Ascending aorta (tissue), 2 donors: ENCODE measurements at places on chromosomes 3 and 15.

DNA sequence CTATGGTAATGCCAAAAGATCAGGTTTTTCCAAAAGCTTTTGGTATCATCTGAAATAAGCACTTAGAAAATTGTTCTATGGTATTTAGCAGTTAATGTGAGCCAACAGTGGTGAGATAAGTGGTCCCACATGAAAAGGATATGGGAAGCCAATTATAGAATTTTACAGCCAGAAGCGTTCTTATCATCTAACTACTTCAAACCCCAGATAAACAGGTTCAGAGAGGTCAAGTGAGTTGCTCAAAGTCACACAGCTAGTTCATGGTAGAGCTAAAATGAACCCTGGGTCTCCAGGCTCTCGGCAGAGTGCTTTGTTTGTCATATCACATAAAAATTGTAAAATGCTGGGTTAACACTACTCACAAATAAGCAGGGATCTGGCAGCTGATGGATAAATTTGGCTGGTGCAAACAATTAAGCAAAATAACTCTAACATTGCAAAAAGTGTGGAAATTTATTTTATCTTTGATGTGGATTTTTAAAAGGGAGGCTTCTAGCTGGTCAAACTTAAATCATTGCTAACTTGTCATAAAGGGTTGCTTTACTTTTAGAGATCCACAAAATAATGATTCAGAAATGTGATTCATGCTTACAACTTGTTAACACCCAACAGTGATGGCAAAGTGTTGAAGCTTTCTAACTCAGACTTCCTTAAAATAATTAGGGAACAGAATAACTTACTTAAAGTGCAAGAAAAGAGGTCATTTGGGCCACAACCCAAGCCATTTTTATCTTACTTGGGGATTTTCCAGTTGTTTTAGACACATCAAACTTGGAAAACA is 202.8 kb upstream of the TBC1D5 start:
- H3K27me3 ChIP-seq: no peaks in the 10 kb centered on the region
- H3K36me3 ChIP-seq: no peaks in the 10 kb centered on the region
- no peaks in the 10 kb centered on the region for H3K4me1 ChIP-seq
- H3K4me3 ChIP-seq: no peak overlapping the region
- DNase-seq: no peak
- H3K27ac ChIP-seq: no peak overlapping the region

DNA sequence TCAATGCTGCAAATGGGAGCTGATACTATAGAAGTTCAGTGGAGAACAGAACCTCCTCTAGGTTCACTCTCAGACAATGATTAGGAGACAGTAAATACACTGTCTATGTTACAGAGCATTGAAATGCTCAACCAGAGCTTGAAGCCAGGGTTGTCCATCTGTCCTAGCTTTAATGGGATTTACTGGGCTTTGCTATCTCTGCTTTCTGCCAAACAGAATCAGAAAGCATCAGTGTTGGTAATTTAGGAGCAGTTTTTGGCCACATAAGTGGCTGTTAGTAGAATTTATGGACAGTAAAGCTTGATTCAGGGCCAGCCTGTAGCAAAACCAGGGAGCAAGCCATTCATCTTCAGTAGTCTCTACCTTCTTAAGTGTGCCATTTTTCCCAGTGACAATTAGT is 396.3 kb downstream of the LSAMP start:
- H3K4me1 ChIP-seq: no peaks in the 10 kb centered on the region
- H3K27ac ChIP-seq: no peak overlapping the region
- no peak for DNase-seq
- H3K27me3 ChIP-seq: no peaks in the 10 kb centered on the region

- peaks cover 5% of the 10 kb centered on the region for H3K4me1 ChIP-seq
- no peak overlapping the region for H3K27ac ChIP-seq
- no peak overlapping the region for H3K4me3 ChIP-seq
- no peaks in the 10 kb centered on the region for H3K27me3 ChIP-seq
Observed at GRCh38 chr3:129320825-129321487, 42.3 kb downstream of the HMCES start.

DNA sequence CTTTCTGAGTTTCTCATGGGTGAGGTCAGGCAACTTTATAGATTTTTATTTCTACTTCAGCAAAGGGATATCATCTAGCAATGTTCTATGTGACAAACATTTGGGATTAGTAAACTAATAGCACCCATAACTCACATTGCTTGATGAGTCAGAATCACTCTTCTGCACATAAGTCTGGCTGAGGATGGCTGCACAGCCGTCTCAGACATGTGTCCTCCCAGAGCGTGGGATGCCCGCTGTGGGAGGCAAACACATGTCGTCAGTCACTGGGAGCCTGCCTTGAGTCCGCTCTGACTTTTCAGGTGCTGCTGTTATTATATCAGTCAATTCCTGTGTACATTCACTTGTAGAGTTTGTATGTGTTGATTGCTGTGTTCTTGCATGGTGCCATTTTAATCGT is 230.7 kb upstream of the TRIM42 start:
- no peak for DNase-seq
- H3K4me3 ChIP-seq: no peak overlapping the region

DNA sequence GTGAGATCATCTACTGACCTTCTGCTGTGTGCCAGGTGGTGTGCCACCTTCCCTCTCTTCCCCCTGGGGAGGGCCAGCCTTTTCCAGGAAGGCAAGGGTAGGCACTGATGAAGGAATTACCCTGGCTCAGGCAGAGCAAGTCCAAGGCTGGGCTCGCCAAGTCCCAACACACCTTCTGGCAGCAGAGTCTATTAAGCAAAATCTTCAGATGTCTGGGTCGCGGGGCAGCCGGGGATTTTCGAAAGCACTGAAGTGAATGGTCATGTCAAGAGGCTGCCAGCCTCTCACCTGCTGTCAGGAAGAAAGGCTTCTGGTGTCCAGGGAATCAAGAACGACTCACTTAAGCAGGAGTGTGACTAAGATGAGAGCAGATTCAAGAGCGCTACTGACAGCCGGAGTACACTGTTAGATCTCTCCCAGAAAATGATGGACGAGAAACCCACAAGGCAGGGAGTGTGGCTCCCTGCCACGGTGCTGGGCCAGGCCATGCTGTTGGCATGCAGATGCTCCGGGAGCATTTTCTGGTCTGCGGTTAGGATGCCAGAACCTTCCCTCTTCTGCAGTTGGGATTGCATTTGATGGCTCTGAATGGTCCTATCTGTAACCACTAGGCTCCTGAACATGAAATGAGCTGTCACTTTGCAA is 479.8 kb downstream of the SHQ1 start:
- no peak for DNase-seq
- H3K4me3 ChIP-seq: no peak overlapping the region
- H3K27ac ChIP-seq: no peak overlapping the region
- H3K4me1 ChIP-seq: no peaks in the 10 kb centered on the region

DNA sequence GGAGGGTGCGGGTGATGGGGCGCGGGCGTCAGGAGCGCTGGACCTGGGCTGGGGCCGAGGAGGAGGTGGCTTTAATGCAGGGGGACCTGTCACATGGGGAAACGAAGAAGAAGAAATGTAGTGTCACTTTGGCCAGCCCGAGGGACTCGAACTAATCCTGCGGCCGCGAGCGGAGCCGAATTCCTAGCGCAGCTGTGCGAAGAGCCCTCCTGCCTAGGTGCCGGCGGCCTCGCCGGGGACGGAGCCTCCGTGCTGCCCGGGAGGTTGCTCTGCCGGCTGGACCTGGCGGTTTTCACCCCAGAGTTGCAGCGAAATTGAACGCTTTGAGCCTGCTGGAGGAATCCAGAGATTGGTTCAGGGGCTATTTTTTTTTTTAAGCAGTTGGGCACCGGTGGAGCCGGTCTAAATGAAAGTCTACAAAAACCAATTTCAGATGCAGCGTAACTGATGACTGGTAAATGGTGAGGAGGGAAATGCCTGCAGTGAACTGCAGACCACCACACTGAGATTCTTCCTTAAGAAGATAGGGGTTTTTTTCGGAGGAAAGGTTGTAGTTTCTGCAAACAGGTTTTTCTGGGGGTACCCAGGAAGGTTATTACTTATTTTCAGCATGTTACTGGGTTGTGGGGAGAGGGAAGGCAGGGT is 662 bp downstream of the TMEM108 start:
- H3K27ac ChIP-seq: no peak overlapping the region
- peak overlapping the region; percentile 69 for H3K4me3 ChIP-seq
- no peaks in the 10 kb centered on the region for H3K27me3 ChIP-seq
- DNase-seq: no peak
- peaks cover 2% of the 10 kb centered on the region for H3K4me1 ChIP-seq
- no peaks in the 10 kb centered on the region for H3K36me3 ChIP-seq

- no peak for DNase-seq
- no peaks in the 10 kb centered on the region for H3K36me3 ChIP-seq
- no peak overlapping the region for H3K27ac ChIP-seq
- H3K27me3 ChIP-seq: no peaks in the 10 kb centered on the region
- H3K4me3 ChIP-seq: no peak overlapping the region
- H3K4me1 ChIP-seq: no peaks in the 10 kb centered on the region
Observed at GRCh38 chr3:29271475-29271874, 9.4 kb upstream of the RBMS3 start.

- peak overlapping the region; percentile 55 for H3K4me3 ChIP-seq
- no peaks in the 10 kb centered on the region for H3K27me3 ChIP-seq
- peak overlapping the region; percentile 67 for H3K27ac ChIP-seq
- DNase-seq: no peak
- no peaks in the 10 kb centered on the region for H3K4me1 ChIP-seq
- H3K36me3 ChIP-seq: no peaks in the 10 kb centered on the region
Observed at GRCh38 chr3:114452256-114452655, 158.4 kb downstream of the TIGIT start.

GRCh38 chr3:170767576-170767941 is 102.4 kb downstream of the RPL22L1 start:
- no peaks in the 10 kb centered on the region for H3K4me1 ChIP-seq
- H3K27me3 ChIP-seq: no peaks in the 10 kb centered on the region
- H3K4me3 ChIP-seq: no peak overlapping the region
- no peaks in the 10 kb centered on the region for H3K36me3 ChIP-seq
- no peak for DNase-seq

GRCh38 chr3:158845765-158846350 is 44.0 kb downstream of the MFSD1 start:
- no peak overlapping the region for H3K27ac ChIP-seq
- DNase-seq: no peak
- no peak overlapping the region for H3K4me3 ChIP-seq
- H3K27me3 ChIP-seq: no peaks in the 10 kb centered on the region
- no peaks in the 10 kb centered on the region for H3K36me3 ChIP-seq

- H3K27me3 ChIP-seq: no peaks in the 10 kb centered on the region
- H3K4me1 ChIP-seq: no peaks in the 10 kb centered on the region
- H3K4me3 ChIP-seq: no peak overlapping the region
Observed at GRCh38 chr15:61697796-61698195, 362.5 kb downstream of the VPS13C start.

DNA sequence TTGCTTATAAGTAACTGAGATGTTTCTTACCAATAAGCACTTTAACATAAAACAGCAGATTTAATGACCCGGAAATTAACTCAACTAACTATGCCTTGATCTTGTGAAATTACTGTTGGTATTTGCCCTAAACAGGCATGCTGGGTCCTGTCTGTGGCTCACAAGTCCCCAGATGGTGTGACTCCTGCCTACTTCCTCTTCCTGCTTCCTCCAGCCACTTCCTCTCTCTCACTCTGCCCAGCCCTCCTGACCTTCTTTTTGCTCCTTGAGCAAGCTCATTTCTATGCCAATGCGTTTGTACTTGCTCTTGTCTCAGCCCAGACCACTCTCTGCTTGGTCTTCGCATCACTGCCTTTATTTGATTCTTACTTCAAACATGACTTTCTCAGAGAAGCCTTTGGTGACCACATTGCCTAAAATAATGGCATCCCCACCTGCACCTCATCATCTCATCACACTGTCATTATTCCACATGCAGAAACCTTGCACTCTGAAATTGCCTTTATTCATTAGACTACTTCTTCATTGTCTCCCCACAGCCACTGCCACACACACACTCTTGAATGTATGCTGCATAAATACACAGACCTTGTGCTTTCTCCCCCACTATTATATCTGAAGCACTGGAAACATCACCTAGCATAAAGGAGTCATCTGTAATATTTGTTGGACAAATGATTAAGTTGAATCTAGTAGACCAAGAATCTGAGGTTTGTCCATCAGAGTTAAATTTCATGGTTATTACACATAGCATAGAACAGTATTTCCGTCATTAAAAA is 256.3 kb upstream of the SEMA6D start:
- DNase-seq: no peak
- no peak overlapping the region for H3K4me3 ChIP-seq
- no peaks in the 10 kb centered on the region for H3K36me3 ChIP-seq
- H3K27ac ChIP-seq: no peak overlapping the region

GRCh38 chr3:28856796-28857195 is 424.1 kb upstream of the RBMS3 start:
- no peaks in the 10 kb centered on the region for H3K27me3 ChIP-seq
- DNase-seq: no peak
- no peak overlapping the region for H3K27ac ChIP-seq
- no peaks in the 10 kb centered on the region for H3K36me3 ChIP-seq
- no peak overlapping the region for H3K4me3 ChIP-seq
- H3K4me1 ChIP-seq: peaks cover 5% of the 10 kb centered on the region

GRCh38 chr3:14209581-14210289 is 31.1 kb downstream of the LSM3 start:
- no peak overlapping the region for H3K4me3 ChIP-seq
- H3K36me3 ChIP-seq: no peaks in the 10 kb centered on the region
- peaks cover under 1% of the 10 kb centered on the region for H3K4me1 ChIP-seq
- DNase-seq: no peak
- no peaks in the 10 kb centered on the region for H3K27me3 ChIP-seq

GRCh38 chr15:39494462-39494861 is 86.4 kb upstream of the THBS1 start:
- no peak overlapping the region for H3K27ac ChIP-seq
- H3K36me3 ChIP-seq: no peaks in the 10 kb centered on the region
- H3K27me3 ChIP-seq: no peaks in the 10 kb centered on the region

DNA sequence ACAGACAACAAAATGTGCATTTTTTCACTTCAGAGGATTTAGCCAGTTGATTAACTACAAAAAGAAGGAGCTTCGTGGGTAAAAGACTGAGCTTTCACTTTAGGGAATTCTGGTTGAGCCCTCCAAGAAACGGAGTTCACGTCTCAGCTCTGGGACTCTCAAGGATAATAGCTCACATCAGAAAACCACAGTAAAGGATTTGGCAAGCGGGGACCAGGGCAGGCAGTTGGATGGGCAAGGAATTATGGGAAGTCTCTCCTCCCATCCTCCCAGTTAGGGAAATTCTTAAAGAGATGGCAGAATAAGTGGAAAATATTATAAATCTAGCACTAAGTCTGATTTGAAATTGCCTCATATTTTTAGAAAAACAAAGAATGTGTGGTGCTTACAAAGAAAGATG is 188.3 kb upstream of the EOMES start:
- H3K27me3 ChIP-seq: no peaks in the 10 kb centered on the region
- H3K4me1 ChIP-seq: no peaks in the 10 kb centered on the region
- H3K4me3 ChIP-seq: no peak overlapping the region
- no peaks in the 10 kb centered on the region for H3K36me3 ChIP-seq
- no peak overlapping the region for H3K27ac ChIP-seq

DNA sequence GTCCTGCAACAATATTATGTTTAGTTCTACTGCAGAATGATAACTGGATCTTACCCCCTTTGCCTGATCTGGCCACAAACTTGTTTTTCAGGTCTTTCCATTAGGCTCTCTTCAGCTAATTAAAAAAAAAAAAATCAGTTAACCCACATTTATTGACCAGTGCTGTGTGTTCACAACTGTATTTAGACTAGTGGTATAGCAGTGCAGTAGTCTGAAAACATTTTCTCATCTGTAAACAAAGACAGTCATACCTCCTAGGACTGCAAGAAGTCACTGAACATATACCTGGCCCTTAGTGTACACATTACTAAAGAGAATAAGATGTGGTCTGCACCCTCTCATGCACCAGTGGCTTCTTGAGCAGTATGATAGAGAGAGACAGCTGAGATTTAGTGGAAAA is 22.5 kb downstream of the LPP start:
- H3K27me3 ChIP-seq: no peaks in the 10 kb centered on the region
- no peak overlapping the region for H3K4me3 ChIP-seq
- no peak for DNase-seq
- H3K27ac ChIP-seq: peak overlapping the region; percentile 90
- H3K4me1 ChIP-seq: peaks cover 12% of the 10 kb centered on the region
